ENCODE measurements at places on chromosomes 7 and 10.

GRCh38 chr7:16170671-16171070 lies 250.7 kb downstream of the CRPPA start:
- no peak for DNase-seq

GRCh38 chr7:151993977-151994676 lies 31.3 kb upstream of the GALNT11 start:
- peak; percentile 5 for DNase-seq

DNA sequence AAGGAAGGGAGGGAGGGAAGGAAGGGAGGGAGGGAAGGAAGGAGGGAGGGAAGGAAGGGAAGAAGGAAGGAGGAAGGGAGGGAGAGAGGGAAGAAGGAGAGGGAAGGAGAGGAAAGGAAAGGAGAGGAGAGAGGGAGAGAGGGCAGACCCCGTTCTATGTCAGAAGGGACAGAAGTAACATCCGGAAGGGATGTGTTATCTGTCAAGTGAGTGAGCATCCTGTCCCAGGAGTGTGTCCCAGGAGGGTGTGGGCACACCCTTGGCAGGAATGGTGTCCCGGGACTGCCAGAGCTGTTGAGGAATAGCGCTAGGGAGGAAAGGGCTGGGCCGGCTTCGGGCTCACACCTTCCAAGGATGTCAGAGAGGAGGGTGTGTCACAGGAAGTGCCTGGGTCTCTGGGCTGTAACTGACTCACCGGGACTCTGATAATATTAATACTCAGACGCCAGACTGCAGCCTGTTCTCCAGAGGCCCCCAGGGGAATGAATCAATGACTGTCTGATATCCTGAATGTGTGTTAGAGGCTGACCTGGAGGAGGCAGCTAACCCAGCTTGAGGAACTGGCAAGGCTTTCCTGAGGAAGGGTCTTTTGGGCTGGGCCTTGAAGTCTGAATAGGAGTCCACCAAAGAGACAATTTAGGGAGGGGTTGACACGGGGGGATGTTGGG lies 125.6 kb upstream of the TNRC18 start:
- DNase-seq = peak; percentile 59

DNA sequence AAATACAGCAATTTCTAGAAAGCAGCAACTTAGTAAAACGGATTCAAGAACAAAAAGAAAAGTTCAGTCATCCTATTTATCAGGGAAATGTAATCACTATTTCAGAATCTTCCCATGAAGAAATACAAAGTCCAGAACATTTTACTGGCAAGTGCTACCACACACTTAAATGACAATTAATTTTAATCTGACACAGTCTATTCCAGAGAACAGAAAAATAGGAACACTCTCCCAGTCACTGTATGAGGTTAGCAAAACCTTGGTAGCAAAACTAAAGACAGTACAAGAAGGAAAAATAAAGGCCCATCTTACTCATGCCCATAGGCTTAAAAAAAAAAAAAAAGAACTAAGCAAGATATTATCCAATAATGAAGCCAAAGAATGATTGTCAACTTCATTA lies 295.8 kb downstream of the CELF2 start:
- no peak for DNase-seq

GRCh38 chr10:29849886-29850285 lies 209.5 kb downstream of the JCAD start:
- DNase-seq = no peak

DNA sequence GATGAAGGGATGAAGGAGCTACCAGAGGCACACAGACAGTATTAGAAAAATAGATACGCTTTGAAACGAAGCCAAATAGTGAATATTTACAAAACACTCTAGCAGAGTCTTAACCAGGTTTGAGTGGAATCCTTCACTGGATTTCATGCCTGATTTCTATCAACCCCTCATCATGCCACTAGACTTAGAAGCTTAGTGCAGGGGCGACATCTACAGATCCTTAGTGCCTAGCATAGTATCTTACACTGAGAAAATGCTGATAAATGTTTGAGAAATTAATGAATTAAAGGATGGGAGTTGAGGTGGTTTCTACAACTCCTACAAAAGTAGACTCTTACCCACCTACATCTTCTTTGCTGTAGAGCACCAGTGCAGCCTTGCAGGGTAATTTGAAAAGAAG lies 54.7 kb upstream of the CCNJ start:
- no peak for DNase-seq

GRCh38 chr10:89837165-89838043 lies 136.0 kb downstream of the KIF20B start:
- DNase-seq = no peak

- no peak for DNase-seq
Observed at GRCh38 chr7:18995270-18995671, 122.2 kb downstream of the TWIST1 start.
